ENCODE measurements at places on chromosomes 13 and 19. TPM values are rescaled to one million over a fixed set of nuclear protein-coding genes. Genes with fewer than 3 reads are reported as not detected.

Gene ELSPBP1
- total RNA-seq = not detected

Gene F10
- total RNA-seq = 85.3 TPM

Gene CYP2F1
- not detected for total RNA-seq

Gene CEACAM21
- 2.5 TPM for total RNA-seq

Data from liver (tissue), 10 donors.